Lung (tissue), 17 donors: ENCODE measurements at places on chromosomes 5 and 9. TPM values are rescaled to one million over a fixed set of nuclear protein-coding genes. Genes with fewer than 3 reads are reported as not detected.
A peak's percentile ranks its signal among the peaks of the same experiment; 100 is the strongest.

Gene SH2D3C
- total RNA-seq, result 34.5 TPM

- DNase-seq, result no peak
- H3K4me3 ChIP-seq, result no peak overlapping the region
- H3K4me1 ChIP-seq, result no peaks in the 10 kb centered on the region
- no peak overlapping the region for H3K27ac ChIP-seq
- H3K27me3 ChIP-seq, result no peaks in the 10 kb centered on the region
These were observed 338.8 kb downstream of the NNT start for GRCh38 chr5:43941806-43942205.

Gene PALM2AKAP2
- 15.1 TPM for total RNA-seq

DNA sequence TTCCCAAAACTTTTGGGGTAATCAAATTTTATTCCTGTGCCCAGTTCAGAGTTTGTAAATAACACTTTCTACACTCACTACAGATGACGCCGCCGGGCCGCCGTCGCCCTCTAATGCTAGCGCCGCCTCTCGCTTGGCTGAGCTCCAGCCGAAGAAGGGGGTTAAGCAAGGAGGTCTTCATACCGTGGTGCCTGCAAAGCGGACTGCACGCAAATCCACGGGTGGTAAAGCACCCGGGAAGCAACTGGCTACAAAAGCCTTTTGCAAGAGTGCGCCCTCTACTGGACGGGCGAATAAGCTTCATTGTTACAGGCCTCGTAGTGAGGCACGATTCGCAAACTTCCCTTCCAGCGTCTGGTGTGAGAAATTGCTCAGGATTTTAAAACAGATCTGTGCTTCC, 280.4 kb downstream of the MEF2C start:
- H3K27me3 ChIP-seq, result no peaks in the 10 kb centered on the region
- no peaks in the 10 kb centered on the region for H3K4me1 ChIP-seq
- DNase-seq, result no peak
- no peak overlapping the region for H3K4me3 ChIP-seq

- no peak for DNase-seq
- H3K4me3 ChIP-seq, result no peak overlapping the region
- H3K36me3 ChIP-seq, result no peaks in the 10 kb centered on the region
These were observed 24.0 kb upstream of the ASPN start for GRCh38 chr9:92506184-92506857.

Gene ENTPD8
- total RNA-seq, result 0.28 TPM

- peaks cover 5% of the 10 kb centered on the region for H3K4me1 ChIP-seq
- H3K27me3 ChIP-seq, result no peaks in the 10 kb centered on the region
- H3K36me3 ChIP-seq, result peaks cover 33% of the 10 kb centered on the region
These were observed 136.9 kb downstream of the ARHGAP26 start for GRCh38 chr5:142906863-142907671.

DNA sequence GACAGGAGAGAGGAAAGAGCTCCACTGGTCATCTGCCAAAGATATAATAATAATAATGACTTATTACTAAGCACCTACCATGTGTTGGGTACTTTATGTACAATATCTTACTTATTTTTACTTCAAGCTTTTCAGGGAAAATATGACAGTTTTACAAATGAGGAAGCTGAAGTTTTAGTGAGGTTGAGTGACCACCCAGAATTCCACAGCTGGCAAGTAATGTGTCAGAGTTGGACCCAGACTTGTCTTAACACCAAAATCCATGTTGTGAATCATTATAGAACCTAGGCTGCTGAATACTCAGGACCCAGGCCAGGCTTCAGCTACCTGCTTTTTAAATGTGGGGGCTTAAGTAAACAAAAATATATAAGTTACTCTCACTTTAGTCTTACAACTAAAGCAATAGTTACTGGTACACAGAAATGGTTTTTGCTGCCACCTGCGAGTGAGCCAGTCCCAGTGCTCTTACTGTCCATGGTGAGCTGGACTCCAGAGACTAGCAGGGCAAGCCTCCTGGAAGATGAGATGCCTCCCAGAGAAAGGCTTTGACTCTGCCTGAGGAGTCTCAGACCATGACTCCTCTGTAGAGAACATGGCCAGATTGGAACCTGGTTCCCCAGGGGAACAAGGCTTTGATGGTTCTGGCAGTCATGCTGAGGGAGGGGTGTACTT, 29.9 kb downstream of the RUSC2 start:
- H3K27ac ChIP-seq, result peak overlapping the region; percentile 94
- no peak overlapping the region for H3K4me3 ChIP-seq
- H3K36me3 ChIP-seq, result no peaks in the 10 kb centered on the region
- DNase-seq, result no peak

Gene WNK2
- total RNA-seq, result 8.5 TPM
